ENCODE measurements at places on chromosomes 7 and 10.

DNA sequence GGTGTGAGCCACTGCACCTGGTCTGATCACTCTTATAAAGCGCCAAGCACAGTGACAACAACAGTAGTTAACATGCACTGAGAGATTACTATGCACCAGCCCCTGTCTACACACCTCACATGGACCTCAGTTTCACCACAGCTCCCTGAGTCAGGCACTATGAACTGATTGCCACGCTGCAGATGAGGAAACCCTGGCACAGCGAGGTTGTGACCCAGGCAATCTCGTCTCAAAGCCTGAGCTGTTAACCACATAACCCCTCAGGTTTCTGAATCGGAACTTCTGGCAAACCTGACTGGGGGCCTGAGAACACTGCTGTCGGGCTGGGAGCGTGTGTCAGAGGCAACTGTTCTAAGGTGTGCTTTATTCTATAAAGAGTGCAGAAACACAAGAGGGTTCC is 150.8 kb downstream of the RNF216 start:
- H3K36me3 ChIP-seq, result no peaks in the 10 kb centered on the region
- peaks cover 20% of the 10 kb centered on the region for H3K4me1 ChIP-seq
- DNase-seq, result no peak
- H3K4me3 ChIP-seq, result no peak overlapping the region

- H3K27me3 ChIP-seq, result no peaks in the 10 kb centered on the region
- H3K27ac ChIP-seq, result no peak overlapping the region
- no peak overlapping the region for H3K4me3 ChIP-seq
- no peaks in the 10 kb centered on the region for H3K4me1 ChIP-seq
- no peak for DNase-seq
Measured at GRCh38 chr10:118926441-118926840, 103.1 kb upstream of the NANOS1 start.

- H3K36me3 ChIP-seq, result no peaks in the 10 kb centered on the region
- peaks cover 2% of the 10 kb centered on the region for H3K4me1 ChIP-seq
- DNase-seq, result no peak
- H3K4me3 ChIP-seq, result no peak overlapping the region
- H3K27me3 ChIP-seq, result no peaks in the 10 kb centered on the region
Measured at GRCh38 chr7:123711832-123712293, 36.9 kb downstream of the WASL start.

DNA sequence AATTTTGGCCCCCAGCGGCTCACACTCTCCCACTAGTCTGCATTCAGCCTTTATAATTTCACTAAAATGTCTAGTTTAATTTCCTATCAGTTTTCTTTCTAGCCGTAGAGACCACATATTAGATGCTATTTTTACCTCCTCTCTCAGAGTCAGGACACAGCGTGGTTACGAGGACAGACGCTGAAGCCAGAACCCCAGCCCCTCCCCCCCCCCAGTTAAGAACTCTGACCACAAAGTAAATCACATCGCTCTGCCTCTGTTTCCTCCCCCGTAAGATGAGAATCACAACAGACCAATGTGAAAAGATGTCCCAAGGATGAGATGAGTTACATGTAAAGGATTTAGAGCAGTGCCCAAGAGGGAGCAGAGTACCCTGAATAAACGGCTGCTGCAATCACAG is 11.1 kb upstream of the TARP start:
- no peak overlapping the region for H3K4me3 ChIP-seq
- no peaks in the 10 kb centered on the region for H3K4me1 ChIP-seq
- H3K36me3 ChIP-seq, result no peaks in the 10 kb centered on the region

DNA sequence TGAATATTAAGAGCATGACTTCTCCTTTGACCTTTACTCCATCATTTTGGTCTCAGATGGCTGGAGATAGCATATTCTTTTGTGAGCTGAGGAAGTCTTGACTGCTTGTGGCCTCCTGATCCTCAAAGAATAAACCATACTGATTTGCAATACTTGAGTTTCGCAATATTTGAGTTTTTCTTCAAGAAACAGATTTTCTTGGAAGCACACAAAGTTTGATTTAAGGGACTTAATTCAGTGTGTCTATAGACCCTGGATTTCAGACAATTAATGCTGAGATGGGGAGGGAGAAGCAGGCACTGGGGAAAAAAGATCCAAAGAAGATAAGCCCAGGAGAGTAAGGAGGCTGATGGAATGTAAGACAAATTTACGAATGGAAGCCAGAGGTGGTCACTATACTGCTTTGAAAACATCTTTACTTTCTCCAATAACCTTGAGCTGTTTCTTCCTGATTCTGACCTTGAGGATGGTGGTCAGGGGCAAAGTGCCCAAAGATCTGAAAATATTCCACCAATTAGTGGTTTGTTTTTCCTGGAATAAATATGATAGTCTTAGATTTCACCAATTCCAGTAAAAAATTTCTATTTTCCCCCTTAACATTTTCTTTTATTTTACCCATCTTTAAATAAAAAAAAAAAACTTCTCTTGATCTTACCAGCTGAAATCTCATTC is 7.5 kb downstream of the EPDR1 start:
- no peaks in the 10 kb centered on the region for H3K36me3 ChIP-seq
- no peak for DNase-seq
- H3K4me1 ChIP-seq, result peaks cover 16% of the 10 kb centered on the region
- H3K27me3 ChIP-seq, result no peaks in the 10 kb centered on the region
- no peak overlapping the region for H3K4me3 ChIP-seq

DNA sequence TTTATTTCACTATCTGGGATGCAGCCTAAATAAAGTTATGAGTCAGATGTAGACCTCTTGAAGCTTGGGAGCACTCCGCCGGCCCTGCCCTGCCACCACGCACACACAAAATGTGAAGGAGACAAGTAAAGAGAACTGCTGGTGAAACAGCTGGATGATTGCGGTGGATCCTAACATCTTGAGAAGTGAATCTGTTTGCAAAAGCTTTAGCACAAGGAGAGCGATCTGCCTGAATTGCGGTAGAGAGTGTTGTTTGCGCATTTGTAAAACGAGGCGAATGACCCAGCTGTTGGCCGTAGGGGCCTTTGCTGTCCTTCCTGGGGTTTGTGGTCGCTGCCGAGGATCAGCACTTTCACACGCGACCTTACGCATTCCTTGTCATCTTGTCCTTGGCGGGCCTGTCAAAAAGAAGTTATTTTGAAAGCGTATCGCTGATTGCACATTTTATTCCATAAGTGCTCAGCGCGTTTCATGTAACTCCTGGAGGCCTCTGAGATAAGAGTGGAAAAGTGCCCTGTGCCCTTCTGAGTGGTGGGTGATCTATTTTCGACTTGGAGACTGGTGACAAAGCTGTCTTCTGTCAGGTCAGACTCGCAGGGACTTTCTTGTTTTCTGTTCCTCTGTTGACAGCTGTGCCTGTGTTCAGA is 40.8 kb downstream of the RBM20 start:
- H3K27me3 ChIP-seq, result no peaks in the 10 kb centered on the region
- H3K36me3 ChIP-seq, result no peaks in the 10 kb centered on the region
- no peaks in the 10 kb centered on the region for H3K4me1 ChIP-seq
- H3K27ac ChIP-seq, result no peak overlapping the region

- no peak overlapping the region for H3K27ac ChIP-seq
- no peaks in the 10 kb centered on the region for H3K27me3 ChIP-seq
- no peak overlapping the region for H3K4me3 ChIP-seq
- H3K4me1 ChIP-seq, result no peaks in the 10 kb centered on the region
- no peaks in the 10 kb centered on the region for H3K36me3 ChIP-seq
- DNase-seq, result no peak
Measured at GRCh38 chr7:23164846-23165245, 17.0 kb upstream of the NUP42 start.

DNA sequence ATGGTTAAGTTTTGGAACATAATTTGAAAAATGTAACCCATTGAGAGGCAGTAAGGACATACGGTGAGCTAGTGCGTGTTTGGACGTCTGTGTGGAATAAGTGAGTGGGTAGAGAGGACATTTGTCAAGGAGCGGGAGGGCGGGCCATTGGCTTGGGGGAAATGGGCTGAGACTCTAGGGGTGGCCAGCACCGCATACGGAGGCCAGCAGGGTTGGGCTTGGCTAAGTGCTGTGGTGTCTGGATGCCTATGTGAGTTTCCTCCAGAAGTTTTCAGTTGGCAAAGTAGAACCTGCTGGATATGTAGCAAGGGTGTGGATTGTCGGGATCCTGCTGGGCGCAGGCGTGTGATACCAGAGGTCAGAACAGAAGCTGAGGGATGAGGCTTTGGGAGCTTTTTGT is 103.0 kb downstream of the TCF7L2 start:
- no peak overlapping the region for H3K27ac ChIP-seq
- H3K4me3 ChIP-seq, result no peak overlapping the region
- peaks cover 54% of the 10 kb centered on the region for H3K4me1 ChIP-seq
- no peaks in the 10 kb centered on the region for H3K36me3 ChIP-seq

DNA sequence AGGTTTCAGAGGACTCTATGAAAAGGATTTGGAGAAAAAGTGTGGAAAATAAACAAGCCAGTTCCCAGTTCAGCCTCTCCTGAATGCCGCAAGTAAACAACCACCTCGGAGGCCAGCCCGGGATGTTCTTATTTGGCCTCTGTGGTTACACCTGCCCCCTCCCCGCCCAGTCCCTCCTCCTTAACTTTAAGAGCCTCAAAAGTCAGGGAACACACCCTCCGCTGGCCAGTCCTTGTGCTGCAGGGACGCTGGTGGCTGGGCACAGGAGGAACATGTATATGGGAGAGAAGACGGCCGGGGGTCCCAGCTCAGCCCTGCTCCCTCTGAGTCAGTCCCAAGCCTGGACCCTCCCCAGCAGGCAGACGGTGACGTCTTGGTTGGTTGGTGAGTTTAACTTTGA is 6.1 kb downstream of the CHST3 start:
- H3K4me3 ChIP-seq, result no peak overlapping the region
- peaks cover 59% of the 10 kb centered on the region for H3K4me1 ChIP-seq
- DNase-seq, result peak; percentile 68
- H3K27me3 ChIP-seq, result no peaks in the 10 kb centered on the region
- H3K36me3 ChIP-seq, result no peaks in the 10 kb centered on the region

GRCh38 chr7:158028290-158028941 is 559.2 kb downstream of the PTPRN2 start:
- no peak overlapping the region for H3K27ac ChIP-seq
- no peaks in the 10 kb centered on the region for H3K36me3 ChIP-seq
- no peak for DNase-seq
- no peak overlapping the region for H3K4me3 ChIP-seq
- no peaks in the 10 kb centered on the region for H3K4me1 ChIP-seq
- no peaks in the 10 kb centered on the region for H3K27me3 ChIP-seq

- DNase-seq, result no peak
- H3K4me3 ChIP-seq, result no peak overlapping the region
- no peaks in the 10 kb centered on the region for H3K36me3 ChIP-seq
- peaks cover 3% of the 10 kb centered on the region for H3K4me1 ChIP-seq
Measured at GRCh38 chr7:29190349-29191045, 4.1 kb upstream of the CHN2 start.

DNA sequence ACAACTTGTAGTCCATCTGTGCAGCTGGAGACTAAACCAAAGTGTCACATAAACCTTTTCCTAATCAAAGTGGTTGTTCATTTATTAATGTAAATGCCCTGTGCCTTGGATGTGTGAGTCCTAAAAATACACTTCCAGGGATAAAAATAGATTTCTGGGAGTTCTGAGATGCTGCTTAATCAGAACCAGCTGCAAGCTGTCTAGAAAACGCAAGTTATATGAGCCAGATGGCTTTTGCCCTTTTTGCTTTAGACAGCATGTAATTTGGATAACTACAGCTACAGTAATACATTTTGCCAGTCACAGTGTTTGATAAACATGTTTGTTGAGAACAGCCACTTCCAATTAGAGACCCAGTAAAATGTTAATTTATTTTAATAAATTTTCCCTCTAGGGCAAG is 185.1 kb upstream of the PRPS1L1 start:
- no peak overlapping the region for H3K27ac ChIP-seq
- H3K36me3 ChIP-seq, result no peaks in the 10 kb centered on the region
- DNase-seq, result no peak
- no peaks in the 10 kb centered on the region for H3K27me3 ChIP-seq

DNA sequence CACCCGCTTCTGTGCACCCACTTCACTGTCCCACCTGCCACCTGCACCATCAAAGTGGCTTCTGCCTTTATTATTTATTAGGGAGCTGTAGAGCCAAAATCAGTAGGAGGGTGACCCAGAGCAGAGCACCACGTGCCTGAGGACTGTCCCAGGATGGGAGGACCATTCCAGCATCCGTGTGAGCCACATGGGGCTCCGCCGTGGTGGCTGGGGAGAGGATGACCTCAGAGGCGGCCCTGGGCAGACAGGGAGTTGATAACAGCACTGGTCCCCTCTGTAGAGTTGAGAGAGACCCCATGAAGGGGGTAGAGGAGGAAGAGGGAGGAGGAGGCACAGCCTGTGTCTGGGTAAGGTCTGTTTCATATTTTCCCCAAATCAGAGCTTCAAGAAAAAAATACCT is 8.7 kb upstream of the DPYSL4 start:
- no peaks in the 10 kb centered on the region for H3K4me1 ChIP-seq
- H3K36me3 ChIP-seq, result no peaks in the 10 kb centered on the region
- peak; percentile 12 for DNase-seq
- no peak overlapping the region for H3K4me3 ChIP-seq
- H3K27ac ChIP-seq, result no peak overlapping the region

DNA sequence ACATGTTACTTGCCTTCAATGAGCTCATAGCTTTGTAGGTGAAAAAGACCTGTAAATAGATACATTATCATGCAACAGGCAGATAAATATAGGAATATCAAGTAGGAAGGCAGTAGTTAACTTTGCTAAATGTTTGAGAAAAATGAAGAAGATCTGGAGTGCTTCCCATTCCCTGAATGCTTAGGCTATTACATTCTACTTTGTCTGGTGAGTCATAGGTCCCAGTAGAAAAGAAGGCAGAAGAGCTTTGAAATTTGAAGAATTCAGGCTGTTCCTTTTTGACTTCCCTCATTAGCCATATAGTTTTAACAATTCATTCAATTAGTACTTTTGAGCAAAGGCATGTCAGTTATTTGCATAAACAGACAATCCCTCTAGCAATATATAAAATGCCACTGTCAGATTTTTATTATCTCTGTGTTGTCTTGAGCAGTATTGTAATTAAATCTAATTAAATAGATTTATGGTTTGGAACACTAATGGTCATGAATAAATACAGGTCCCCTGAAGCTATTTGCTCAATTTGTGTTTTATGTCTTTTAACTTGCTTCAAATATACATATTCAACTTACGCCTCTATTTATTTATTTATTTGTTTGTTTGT is 875.0 kb downstream of the REEP3 start:
- no peak overlapping the region for H3K4me3 ChIP-seq
- H3K4me1 ChIP-seq, result no peaks in the 10 kb centered on the region
- no peak overlapping the region for H3K27ac ChIP-seq
- H3K36me3 ChIP-seq, result no peaks in the 10 kb centered on the region
- H3K27me3 ChIP-seq, result no peaks in the 10 kb centered on the region
- DNase-seq, result no peak

- H3K4me1 ChIP-seq, result no peaks in the 10 kb centered on the region
- H3K36me3 ChIP-seq, result no peaks in the 10 kb centered on the region
- H3K27me3 ChIP-seq, result no peaks in the 10 kb centered on the region
- H3K4me3 ChIP-seq, result no peak overlapping the region
- no peak for DNase-seq
Measured at GRCh38 chr7:29005829-29006228, 47.7 kb upstream of the TRIL start.

GRCh38 chr10:44911081-44911540 is at the start of gene TMEM72:
Gene TMEM72 (plus strand): TSS chr10:44911337. CDS start chr10:44911513, 176 bp downstream.
- H3K4me1 ChIP-seq, result peaks cover 5% of the 10 kb centered on the region
- DNase-seq, result no peak
- H3K4me3 ChIP-seq, result no peak within 1 kb of the TSS
- no peaks in the 10 kb centered on the region for H3K36me3 ChIP-seq
- H3K27ac ChIP-seq, result no peak within 1 kb of the TSS
